C1 segment of cervical spinal cord (tissue), 14 donors: ENCODE measurements at places on chromosomes 3 and 15.

DNA sequence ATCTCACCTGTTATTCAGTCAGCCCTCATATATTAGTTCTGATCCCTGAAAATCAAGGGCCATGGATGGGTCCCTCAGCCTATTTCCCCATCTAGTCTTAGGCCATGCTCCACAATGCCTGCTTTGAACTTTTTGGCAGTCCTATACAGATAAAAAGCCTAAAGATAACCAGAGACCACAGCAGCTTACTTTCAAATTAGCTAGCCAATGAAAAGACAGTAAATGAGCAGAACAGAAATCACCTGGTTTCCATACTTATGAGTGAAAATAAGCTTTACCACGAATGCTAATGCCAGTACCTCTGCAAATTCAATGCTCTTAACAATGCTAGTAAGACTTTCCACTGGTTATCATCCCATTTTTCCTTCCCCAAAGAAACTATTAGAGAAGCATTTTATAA, 141.6 kb upstream of the SPRED1 start:
- no peak for DNase-seq

GRCh38 chr3:141104151-141104821, 53.1 kb downstream of the SPSB4 start:
- no peak for DNase-seq

DNA sequence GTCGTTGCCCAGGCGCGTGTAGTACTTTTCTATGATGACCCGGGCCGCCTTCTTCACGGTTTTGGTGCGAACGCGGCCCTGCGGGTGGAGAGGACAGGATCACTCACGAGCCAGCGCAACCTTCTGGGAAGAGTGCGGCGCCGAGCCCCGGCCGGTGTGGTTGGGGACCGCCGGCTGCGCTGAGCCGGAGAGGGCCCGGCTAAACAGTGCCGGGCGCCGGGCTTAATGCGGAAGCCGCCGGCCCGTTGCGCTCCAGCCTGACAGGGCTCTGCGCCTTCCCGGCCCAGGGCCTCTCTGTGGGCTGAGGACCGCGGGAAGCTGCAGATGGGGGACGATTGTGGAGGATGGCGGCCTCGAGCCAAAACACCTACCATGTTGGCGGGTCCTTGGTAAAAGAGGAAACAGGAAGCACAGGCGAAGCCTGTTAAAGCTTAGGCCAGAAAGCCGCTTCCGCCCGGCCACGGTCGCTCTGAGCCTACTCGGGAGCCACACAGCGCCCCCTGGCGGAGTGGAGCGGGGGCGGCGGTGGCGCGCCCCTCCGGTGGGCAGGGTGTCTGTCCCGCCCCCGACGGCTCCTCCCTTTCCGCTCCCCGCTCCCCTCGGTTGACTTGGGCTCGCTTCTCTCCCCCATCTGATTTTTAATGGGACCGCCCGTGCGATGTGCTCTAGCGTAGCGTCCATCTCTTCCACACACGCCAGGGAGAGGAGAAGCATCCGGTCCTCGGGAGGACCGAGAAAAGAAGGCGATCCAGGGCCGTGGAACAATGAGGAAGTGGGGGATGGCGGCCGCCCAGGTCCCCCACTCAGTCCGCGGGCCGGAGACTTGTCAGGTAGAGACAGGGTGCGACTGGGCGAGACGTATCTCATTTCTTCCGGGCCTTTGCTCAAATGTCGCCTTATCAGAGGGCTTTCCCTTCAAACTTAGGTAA, at the start of gene RPS17:
Gene RPS17, minus strand, starts transcription at position 403 of the 929 bp plus-strand sequence. Its CDS starts 29 bp downstream, at position 374.
- no peak for DNase-seq

DNA sequence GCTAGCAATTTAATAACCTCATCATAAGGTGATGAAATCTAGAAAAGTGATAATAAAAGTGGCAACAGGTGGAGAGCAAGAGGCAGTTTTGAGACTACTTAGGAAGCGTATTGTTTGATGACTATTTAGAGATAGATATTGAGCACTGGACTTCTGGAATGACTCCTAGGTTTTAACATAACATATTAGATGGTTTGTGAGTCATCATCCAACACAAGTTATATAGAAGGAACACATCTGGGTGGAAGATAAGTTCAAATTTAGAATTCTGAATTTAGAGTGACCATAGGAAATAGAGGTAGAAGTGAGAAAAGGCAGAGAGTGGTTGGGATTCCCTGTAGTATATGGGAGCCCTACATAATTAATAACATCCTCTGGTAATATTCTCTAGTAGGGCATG, 282.8 kb upstream of the ALCAM start:
- DNase-seq: no peak

GRCh38 chr15:96747291-96747690, 416.8 kb downstream of the NR2F2 start:
- DNase-seq: no peak
